Activated CD8-positive, alpha-beta memory T cell treated with anti-CD3 and anti-CD28 coated beads for 24 hours (primary cell): ENCODE measurements at places on chromosomes 6 and 20.

GRCh38 chr6:151699719-151700118, 107.8 kb upstream of the ESR1 start:
- DNase-seq = no peak

DNA sequence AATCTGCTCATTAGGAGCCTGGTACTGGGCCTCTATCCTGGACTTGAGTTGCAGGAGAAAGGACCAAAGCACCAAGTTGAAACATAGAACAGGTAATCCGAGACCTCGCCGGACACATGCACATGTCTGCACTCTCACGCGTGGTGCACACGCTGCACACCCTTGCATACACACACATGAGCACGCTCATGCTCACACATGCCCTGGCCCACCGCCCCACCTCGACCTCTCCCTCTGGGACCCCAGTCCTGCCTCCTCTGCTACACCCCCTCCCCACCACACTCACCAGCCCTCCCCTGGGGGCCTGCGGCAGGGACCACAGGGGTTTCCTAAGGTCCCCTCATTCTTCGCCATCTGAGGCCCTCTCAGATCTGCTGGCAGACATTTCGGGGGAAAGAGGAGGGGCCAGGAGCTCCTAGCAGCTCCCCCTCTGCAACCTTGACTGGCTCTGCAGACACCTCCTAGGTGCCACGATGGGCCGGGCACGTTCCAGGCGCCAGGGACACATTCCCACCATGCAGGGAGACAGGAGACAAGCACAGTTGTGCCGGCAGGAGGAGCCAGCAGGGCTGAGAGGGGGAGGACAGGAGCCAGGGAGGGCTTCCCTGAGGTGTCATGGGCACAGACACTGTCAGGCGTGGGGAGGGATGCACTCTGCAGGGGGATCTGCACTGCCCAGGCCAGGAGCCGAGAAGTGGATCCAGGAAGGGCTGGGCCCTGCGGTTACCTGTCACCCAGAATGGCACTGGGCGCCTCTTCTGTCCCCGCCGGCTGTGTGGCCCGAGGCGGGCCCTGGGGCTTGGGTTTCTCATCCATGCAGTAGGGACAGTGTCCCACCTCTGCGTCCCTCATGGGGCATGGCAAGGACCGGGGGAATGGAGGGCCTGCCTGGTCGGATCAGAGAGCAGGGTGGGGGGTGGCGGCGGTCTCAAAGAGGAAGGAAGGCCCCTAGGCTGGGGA, 25.6 kb upstream of the LSM14B start:
- DNase-seq = no peak

- DNase-seq = peak; percentile 51
Measured at GRCh38 chr6:158654960-158655489, 5.2 kb downstream of the SYTL3 start.

DNA sequence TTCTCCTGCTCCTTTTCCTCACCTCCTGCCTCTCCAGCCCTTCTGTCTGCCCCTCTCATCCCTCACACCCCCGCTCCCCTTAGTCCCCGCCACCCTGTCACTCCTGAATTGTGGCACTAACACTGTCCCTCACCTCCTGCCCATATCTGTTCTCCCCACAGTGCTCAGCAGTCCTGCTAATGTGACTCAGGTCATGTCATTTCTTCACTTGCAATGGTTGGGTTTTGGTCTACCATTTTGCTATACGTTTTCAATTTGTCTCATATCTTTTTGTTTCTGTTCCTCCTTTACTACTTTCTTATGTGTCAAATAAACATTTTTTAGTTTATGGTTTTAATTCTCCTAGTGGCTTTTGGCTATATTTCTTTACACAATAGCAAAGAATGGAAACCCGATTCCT, 1.3 kb upstream of the HLA-B start:
- no peak for DNase-seq

GRCh38 chr20:20184706-20185105, 132.4 kb downstream of the CFAP61 start:
- DNase-seq = no peak

GRCh38 chr6:7058250-7058923, 49.4 kb upstream of the RREB1 start:
- no peak for DNase-seq

DNA sequence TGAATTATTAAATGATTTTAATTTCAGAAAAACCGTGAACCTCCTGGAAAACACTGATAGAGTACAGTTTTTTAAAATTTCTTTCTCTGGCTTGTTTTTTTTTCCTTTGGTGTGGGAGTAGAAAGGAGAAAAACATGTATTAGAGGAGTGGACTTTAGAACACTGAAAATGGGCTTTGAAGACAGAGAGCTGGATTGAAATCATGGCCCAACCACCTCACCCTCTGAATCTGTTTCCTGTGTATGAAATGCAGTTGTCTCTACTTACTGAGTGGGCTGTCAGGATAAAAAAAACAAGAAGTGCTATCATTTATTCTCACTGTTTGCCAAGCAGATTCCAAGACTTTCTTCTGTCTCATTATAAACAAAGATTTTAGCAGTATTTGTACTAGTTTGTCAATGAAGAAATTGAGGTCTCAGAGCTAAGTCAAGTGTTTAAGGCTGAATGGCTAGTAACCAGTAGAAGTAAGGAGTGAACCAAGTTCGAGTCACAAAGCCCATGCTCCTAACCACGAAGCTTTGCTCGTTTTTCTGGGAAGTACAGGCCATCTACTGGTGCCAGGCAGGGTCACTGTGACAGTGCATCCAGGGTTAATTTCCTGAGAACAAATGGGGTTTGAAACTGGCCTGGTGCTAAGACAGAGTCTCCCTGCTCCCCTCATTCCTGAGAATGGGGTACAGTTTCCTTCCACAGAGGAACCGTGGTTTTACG, 256.4 kb downstream of the TMEM242 start:
- no peak for DNase-seq

- DNase-seq = peak; percentile 88
Measured at GRCh38 chr6:163414117-163414945, at the start of gene QKI. QKI (plus strand) TSS chr6:163414718; CDS start chr6:163415194, 476 bp downstream.

DNA sequence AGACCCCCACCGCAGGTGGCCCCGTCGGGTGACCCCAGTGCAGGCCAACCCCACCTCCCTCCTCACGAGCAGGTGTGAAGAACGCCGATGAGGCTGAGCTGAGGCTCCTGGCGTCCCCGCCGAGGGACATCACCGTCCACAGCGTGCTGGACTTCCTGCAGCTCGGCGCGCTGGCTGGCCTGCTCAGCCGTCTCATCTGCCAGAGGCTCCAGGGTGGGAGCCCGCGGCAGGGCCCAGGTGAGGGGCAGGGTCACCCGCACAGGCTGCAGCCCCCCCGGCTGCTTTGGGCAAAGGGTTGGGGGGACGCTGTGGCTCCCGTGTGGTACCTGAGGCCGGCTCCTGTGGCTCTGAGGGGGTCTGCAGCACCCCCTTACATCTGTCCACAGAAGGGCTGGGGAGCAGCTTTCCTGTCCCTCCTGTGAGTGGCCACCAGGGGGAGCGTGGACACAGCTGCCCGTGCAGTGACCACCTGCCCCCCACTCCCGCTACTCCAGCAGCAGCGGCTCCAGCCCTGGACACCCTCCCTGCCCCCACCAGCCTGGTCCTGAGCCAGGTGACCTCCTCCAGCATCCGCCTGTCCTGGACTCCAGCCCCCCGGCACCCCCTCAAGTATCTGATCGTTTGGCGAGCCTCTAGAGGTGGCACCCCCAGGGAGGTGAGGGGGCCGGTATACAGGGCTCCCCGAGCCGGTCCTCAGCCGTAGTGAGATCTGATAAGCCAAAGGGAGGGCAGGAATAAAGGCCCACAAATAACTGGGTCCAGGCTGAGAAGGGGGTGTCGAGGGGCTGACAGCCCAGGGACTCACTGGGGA, 16.5 kb downstream of the COL20A1 start:
- DNase-seq = peak; percentile 69

GRCh38 chr20:63435552-63435951, 36.9 kb downstream of the KCNQ2 start:
- DNase-seq = no peak

DNA sequence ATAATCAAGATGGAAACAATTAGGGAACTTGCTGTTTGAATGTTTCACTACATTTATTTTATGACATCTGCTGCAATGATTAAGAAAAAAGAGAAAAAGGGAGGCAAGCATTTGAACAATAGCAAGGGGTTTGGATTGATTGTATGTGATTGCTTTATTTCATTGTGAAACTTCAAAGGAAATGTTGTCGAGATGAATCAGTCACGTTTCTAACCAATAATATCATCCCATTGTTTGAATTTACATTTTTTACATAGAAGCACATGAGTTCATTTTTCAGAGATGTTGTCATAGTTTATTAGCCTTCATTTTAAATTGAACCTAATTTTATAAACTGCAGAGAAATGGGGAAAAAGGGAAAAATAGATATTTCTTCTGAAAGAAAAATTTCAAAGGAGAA, 572.0 kb downstream of the KIF16B start:
- no peak for DNase-seq

DNA sequence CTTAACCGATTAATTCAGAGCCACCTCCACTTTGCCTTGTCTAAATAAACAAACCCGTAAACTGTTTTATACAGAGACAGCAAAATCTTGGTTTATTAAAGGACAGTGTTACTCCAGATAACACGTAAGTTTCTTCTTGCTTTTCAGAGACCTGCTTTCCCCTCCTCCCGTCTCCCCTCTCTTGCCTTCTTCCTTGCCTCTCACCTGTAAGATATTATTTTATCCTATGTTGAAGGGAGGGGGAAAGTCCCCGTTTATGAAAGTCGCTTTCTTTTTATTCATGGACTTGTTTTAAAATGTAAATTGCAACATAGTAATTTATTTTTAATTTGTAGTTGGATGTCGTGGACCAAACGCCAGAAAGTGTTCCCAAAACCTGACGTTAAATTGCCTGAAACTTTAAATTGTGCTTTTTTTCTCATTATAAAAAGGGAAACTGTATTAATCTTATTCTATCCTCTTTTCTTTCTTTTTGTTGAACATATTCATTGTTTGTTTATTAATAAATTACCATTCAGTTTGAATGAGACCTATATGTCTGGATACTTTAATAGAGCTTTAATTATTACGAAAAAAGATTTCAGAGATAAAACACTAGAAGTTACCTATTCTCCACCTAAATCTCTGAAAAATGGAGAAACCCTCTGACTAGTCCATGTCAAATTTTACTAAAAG, 2.7 kb downstream of the FOXC1 start:
- no peak for DNase-seq

GRCh38 chr6:136751522-136751956, 40.7 kb downstream of the MAP3K5 start:
- DNase-seq = no peak

GRCh38 chr6:17096096-17096495, 5.8 kb upstream of the STMND1 start:
- no peak for DNase-seq
